ENCODE measurements at places on chromosomes 2 and 18. TPM values are rescaled to one million over a fixed set of nuclear protein-coding genes. Genes with fewer than 3 reads are reported as not detected.

DNA sequence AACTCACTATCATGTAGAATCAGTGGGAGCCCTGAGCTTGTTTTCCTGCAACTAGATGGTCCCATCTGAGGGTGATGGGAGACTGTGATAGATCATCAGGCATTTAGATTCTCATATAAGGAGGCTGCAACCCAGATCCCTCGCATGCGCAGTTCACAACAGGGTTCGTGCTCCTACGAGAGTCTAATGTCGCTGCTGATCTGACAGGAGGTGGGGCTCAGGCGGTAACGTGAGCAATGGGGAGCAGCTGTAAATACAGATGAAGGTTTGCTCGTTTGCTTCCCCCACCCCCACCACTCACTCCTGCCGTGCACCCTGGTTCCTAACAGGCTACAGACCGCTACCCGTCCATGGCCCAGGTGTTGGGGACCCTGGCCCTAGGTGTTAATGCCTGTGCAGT lies 113.6 kb downstream of the RNF144A start:
- DNase-seq, result no peak

DNA sequence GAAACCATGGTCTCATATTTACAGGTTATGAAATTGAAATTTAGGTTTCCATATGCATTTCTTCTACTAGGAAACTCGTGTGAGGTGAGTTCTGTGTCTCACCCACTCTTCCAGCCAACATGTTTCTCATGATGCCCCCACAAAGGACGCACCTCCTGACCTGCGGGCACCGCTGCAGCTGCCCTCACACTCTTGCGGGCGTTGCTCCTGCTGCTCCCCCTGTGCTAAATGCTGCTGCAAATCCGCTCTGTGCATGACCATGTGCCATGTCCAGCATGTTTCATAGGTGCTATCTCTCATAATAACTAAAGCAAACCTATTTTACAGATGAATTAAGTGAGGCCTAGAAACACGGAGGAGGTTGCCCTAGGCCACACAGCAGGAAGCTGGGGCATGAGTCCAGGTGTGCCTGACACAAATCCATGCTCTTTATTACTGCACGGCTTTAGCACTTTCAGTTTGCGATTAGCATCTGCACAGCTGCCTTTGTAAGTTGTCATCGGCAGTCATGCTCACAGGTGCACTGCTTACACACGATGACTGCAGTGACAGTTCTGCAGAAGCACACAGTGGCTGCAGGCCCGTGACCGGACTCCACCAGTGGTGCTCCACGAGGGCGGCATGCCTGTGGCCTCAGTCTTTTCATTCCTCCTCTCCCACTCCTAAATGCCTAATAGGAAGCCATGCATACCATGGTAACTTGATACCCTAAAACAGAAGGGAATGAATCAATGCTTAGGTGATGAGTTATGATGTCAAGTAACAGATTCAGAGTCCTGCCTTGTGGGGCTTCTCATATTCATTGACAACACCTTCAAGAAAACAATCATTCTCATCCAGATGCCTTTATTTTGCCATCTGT lies 14.9 kb upstream of the GALR1 start:
- DNase-seq, result no peak

Gene MTERF4
- total RNA-seq, result 109 TPM

Gene ECEL1
- not detected for total RNA-seq

Gene CXCR4
- total RNA-seq, result 274 TPM
